Thymus (tissue), 14 donors: ENCODE measurements at places on chromosomes 1 and 21. TPM values are rescaled to one million over a fixed set of nuclear protein-coding genes. Genes with fewer than 3 reads are reported as not detected.

The PLEKHN1 gene
- 0.14 TPM for total RNA-seq

DNA sequence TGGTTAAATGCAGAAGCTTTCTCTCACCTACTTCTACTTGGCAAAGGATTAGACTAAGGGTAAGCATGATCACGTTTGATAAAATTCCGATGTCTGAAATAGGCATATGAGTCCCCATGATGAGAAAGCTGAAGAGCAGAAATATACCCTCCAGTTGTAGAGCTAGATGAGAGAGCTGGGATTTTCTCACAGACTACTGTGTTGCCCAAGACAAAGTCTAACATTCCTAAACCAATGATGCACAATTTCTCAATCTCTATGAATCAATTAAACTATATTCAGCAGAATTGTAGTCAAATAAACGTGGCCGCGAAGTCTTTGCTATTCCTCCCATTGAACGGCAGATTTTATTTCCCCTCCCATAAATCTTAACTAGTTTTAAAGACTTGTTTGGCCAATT, 699.2 kb downstream of the KCNT2 start:
- no peak overlapping the region for H3K4me3 ChIP-seq
- no peak overlapping the region for H3K27ac ChIP-seq
- no peaks in the 10 kb centered on the region for H3K4me1 ChIP-seq
- H3K27me3 ChIP-seq = no peaks in the 10 kb centered on the region

- peaks cover 44% of the 10 kb centered on the region for H3K36me3 ChIP-seq
- H3K4me3 ChIP-seq = peak overlapping the region; percentile 25
- peaks cover 73% of the 10 kb centered on the region for H3K4me1 ChIP-seq
- no peaks in the 10 kb centered on the region for H3K27me3 ChIP-seq
- DNase-seq = peak; percentile 94
Observed at GRCh38 chr1:116769561-116769977, 15.3 kb downstream of the CD2 start.

The CA6 gene
- total RNA-seq = 1.5 TPM

The ARHGEF16 gene
- 1.4 TPM for total RNA-seq

DNA sequence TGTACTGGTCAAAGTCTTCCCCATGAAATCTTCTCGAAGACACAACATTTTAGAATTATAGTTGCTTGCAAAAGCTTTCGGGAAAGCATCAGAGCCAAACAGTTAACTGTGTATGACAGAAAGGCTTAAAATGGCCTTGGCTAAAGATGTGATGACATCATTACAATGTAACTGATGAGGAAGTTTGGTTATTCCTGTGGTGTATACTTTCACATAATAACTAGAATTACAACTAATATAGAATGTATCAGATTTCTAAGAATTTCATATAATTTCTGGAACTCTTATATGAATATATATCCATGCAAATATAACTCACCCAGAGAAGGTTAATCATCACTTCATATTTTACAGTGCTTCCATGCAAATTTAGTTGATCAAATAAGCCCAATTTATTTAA, 8.4 kb downstream of the TP73 start:
- no peak overlapping the region for H3K27ac ChIP-seq
- no peaks in the 10 kb centered on the region for H3K4me1 ChIP-seq
- peaks cover 41% of the 10 kb centered on the region for H3K27me3 ChIP-seq
- DNase-seq = no peak
- H3K36me3 ChIP-seq = no peaks in the 10 kb centered on the region

DNA sequence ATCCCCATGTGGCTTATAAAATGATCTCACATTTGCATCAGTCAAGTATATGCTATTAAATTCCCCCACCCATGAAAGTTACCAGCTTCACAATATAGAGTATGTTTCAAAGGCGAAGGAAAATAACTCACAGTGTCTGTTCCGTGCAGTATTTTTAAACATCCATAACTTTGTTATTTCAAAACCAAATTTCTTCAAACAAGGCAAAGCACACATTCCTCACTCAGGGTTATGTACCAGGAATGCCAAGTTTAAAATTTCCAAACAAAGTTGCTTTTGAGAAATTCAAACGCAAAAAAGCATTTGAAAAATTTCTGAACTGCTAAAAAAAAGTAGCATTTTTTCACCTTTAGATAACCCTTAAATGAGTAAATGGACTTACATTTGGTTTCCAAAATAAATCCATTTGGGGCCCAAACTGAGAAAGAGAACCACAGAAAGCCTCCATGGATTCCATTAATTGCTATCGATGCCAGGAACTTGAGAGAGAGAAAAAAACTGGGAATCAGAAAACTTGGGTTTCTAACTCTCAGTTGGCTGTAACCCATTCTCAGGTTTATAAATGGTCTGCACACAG, 149.5 kb downstream of the SLC30A10 start:
- no peak overlapping the region for H3K4me3 ChIP-seq
- no peak for DNase-seq
- no peaks in the 10 kb centered on the region for H3K27me3 ChIP-seq
- no peak overlapping the region for H3K27ac ChIP-seq
- no peaks in the 10 kb centered on the region for H3K36me3 ChIP-seq

The ESRRG gene
- total RNA-seq = 1.3 TPM

DNA sequence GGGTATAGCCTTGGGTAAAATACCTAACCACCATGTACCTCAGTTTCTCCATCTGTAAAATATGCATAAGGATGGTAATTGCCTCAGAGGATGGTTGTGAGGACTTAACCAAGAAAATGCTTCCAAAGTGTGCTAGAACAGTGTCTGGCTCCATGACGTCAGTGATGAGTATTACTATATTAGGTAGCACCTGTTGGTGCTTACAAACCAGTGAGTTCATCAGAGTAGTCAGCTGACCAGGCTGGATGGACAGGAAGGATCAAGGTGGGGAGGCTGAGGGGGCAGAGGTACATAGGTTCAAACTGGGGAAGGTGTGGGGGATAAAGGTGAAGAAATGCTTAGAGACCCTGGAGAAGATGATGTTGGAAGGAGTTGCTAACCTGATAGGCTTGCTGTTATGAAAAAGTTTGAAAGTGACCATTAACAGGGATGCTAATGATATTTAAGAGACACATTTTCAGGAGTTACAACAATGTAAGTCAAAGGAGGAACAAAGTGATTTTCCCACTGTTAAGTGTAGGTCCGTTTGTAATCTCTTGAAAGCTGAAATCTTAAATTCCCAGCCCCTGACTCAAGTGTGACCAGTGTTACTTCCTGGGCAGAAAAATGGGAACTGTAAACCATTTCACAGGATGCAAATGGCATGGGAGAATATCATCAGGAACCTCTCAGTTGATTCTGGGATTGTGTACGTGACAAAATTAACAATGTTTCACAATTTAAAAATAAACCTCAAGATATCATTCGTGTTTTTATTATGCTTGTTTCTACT, 4.4 kb downstream of the NTPCR start:
- H3K27ac ChIP-seq = no peak overlapping the region
- peaks cover 11% of the 10 kb centered on the region for H3K36me3 ChIP-seq
- no peaks in the 10 kb centered on the region for H3K4me1 ChIP-seq
- no peaks in the 10 kb centered on the region for H3K27me3 ChIP-seq

- no peaks in the 10 kb centered on the region for H3K36me3 ChIP-seq
- no peaks in the 10 kb centered on the region for H3K27me3 ChIP-seq
- H3K4me3 ChIP-seq = no peak overlapping the region
Observed at GRCh38 chr1:229756666-229757065, 130.6 kb downstream of the URB2 start.
